ENCODE measurements at places on chromosomes 16 and 17.

DNA sequence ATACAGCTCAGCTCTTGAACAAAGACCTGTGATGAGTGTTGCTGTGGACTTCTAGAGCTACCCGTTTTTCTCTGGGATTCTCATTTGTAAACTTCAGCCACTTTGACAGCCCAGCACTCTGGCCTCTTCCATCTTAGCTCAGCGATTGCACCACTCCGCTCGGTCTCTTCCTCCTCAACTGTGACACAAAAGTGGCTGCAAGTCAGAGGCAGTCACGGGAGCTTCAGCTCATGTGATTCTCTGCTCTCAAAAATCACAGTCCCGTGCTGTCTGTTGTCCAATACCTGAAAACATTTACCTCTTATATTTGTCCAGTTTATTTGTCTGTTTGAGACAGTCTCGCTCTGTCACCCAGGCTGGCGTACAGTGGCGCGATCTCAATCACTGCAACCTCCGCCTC lies 75.7 kb upstream of the DNAH17 start:
- DNase-seq = no peak

DNA sequence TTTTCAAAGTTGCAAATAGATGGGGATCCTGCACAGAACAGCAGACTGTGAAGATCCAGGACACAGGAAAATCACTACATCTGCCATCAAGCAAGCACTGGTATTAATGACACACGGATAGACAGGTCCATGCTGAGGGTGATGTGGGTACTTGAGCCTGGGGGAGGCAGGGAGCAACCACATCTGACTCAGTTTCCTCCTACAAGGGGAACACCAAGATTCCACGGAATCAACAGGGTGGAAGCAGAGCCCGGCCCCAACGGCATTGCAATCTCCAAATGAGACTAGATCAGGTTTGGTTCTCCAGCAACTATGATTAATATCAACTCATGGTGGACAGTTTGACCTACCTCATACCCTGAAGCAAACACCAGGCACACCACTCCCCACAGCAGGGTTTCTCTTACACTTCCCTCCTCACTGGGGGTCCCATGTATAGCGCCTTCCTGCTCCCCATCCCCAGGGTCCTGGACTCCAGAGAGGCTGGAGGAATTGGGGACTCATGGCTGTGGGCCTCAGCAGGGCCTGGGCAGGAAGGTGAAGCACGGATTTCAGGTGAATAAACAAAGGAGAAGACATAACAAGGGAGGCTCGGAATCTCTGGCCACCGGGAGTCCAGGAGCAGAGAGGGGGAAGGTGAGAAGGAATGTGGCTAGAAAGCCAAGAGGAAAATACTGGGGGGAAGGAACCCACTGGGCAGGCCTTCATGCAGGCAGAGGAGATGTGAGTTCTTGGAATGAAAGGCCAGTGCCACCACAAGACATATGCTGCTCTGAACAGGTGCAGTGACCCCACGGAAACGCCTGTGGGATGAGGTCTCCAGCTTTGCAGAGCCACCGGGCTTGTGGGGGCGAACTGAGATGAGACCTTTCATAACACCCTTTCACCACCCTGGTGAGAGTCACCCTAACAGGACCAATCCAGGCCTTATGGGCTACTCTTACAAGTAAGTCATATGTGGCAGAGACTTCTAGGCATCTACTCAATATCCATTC lies 29.5 kb upstream of the PIK3R6 start:
- DNase-seq = no peak

- DNase-seq = no peak
These were observed 4.9 kb downstream of the WSCD1 start for GRCh38 chr17:6075050-6075449.

GRCh38 chr17:75114552-75115314 lies 5.0 kb downstream of the ARMC7 start:
- no peak for DNase-seq

GRCh38 chr16:72428681-72429376 lies 256.9 kb upstream of the PMFBP1 start:
- DNase-seq = no peak

GRCh38 chr17:60627124-60627523 lies 27.1 kb downstream of the PPM1D start:
- DNase-seq = no peak

DNA sequence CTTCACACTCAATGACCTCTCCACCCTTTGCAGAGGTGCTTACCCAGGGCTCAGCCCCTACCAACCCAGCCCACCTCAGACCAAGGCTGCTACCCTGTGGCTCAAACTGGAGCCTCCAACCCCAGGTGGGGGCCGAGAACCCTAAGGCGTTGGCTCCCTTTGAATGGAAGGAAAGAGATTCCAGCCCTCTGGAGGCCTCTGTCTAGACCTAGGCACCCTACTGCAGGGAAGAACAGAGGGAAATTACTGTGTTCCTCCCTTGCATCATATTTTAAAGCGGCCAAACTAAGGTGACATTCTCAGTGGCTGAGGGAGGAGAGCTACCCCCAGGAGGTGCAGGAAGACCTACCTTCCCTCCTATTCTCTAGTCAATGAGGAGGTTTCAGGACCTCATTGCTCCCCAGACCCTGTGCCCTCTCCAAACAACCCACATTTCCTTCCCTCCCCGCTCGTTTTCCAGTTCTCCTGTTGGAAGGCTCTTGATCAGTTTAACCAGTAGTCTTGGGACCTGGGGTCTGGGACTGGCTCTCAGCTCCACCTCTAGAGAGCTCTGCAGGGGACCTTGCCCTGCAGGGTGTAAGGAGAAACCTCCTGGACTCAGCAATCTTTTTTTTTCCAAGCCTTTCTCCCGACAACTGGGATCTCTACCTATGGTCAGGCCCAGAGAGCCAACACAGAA lies 5.5 kb upstream of the HOXB8 start:
- DNase-seq = no peak

- no peak for DNase-seq
These were observed 18.7 kb downstream of the DUS2 start for GRCh38 chr16:68041783-68042182.

GRCh38 chr17:38557836-38558727 lies 47.7 kb downstream of the SRCIN1 start:
- DNase-seq = peak; percentile 81

DNA sequence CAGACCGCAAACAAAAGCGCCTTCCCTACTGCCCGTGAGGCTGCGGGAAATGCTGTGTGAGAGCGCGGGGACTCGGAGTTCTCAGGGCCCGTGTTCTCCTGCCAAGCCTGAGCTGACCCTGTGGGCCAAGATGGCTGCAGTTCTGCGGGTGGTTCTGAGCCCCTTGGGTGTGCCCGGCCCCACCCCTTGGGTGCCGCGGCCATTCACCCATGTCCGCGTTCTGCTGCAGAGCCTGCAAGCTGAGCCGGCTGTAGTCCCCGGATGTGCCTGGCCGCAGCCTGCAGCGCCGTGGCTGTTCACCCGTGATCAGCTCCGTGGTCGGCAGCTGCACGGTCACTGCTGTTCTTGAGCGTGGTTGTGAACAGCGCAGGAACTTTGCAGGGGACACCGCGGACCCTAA lies 20.0 kb downstream of the ACSF3 start:
- DNase-seq = no peak

- DNase-seq = no peak
These were observed 6.3 kb downstream of the TPPP3 start for GRCh38 chr16:67386861-67387455.

DNA sequence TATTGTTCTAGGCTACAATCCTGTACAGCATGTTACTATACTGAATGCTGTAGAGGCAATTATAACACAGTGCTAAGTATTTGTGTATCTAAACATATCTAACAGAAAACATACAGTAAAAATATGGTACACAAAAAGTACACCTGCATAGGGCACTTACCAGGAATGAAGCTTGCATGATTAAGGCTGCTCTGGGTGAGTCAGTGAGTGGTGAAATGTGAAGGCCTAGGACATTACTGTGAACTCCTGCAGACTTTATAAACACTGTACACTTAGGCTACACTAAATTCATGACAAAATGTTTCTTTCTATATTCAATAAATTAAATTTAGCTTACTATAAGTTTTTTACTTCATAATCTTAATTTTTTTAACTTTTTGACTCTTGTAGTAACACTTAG lies 37.1 kb downstream of the AMFR start:
- DNase-seq = no peak

DNA sequence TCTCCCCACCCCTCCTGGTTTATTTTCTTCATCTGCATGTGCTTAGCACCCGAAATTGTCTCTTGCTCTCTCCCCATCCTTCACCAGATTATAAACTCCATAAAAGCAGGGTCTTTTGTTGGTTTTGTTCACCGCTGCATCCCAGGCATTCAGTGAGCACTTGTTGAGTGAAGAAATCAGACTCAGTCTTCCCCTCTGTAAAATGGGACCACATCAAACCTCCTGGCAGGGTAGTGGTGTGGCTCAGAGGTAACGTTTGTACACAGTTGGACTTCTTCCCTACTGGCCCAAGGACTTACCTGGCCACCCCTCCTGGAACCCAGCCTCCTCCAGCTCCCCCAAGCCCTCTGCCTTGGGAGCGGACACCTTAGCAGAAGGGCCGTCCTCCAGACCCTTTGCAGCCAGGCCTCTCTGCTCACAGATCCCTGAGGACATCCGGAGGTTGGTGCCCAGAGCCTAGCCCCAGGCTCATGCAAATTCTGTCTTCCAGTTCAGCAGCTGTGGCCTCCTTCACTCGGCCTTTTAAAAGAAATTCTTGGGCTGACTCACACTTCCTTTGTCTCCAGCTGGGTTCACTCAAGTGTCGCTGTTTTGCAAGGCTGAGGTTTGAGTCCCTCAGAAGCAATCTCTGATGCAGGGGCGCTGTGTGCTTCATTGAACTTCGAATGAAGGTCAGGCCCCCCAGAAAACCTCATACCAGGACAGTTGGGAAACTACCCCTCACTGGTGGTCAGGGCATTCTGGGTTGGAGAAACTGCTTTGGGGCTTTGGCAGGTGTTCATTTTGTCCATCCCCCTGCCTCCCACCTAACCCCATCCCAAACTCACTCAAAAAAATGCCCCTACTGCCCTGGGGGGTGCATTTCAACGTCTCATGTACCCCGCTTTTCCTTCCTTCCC lies 16.8 kb upstream of the RMI2 start:
- DNase-seq = peak; percentile 22

DNA sequence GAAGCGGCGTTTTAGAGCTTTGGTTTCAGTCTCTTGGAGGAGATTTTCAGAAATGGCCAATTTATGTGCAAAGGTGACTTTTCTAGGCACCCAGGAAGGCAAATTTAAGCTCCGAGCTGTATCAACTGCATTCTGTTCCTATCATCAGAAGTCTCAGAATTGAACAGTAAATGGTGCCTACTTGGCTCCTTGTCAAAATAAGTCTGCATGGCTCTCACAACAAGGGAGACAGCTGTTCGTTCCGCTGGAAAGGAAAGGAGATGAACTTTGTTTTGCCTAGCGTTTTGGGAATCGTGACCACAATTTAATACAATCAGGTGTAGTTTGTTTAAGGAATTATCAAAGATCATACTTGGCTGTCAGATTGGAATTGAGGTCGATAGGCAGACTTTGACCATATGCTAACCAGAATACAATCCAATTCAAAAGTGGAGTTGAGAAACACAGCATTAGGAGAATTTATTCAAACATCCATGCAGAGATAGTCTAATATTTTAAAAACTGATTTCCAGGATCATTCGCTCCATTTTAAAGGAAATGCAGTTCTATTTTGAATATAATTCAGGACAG lies 139.4 kb downstream of the CPPED1 start:
- DNase-seq = no peak

- DNase-seq = no peak
These were observed 265.6 kb upstream of the GOT2 start for GRCh38 chr16:58999762-59000161.

DNA sequence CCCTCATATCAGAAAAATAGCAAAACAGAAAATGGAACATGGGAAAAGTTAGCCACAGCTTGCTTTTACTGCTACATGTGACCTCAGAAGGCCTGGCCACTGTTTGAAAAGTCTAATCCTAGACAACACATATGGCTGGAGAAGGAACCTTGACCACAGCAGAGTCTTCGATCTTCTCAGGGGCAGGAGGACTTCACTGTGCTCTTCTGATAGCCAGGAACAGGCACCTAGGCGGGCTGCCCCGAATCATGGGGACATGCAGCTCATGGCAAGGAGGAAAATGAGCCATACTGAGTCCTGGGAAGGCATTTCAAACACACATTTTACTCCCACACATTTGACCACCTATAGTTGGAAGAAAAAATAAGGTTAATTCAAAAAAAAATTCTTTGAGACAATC lies 31.1 kb upstream of the ADORA2B start:
- no peak for DNase-seq

GRCh38 chr17:51820766-51821165 lies 337.7 kb downstream of the CA10 start:
- no peak for DNase-seq

DNA sequence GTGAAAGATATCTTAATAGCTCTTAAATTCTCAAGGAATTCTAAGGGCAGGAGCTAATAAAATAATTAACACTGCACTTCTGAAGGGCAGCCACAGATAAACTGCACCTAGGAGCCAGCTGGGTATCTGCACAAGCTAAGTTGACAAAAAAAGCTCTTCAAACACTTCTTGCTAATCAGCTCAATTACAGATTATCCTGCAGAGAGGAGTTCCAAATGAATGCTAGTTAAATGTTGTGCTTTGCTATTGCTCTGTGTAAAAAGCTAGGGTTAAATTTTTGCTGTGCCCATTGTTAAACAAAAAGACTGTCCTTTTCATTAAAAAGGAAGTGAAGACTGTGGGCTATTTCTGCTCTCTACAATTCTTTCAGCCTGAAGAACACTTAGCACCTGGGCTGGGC lies 158.5 kb upstream of the SHISA6 start:
- DNase-seq = no peak

- DNase-seq = no peak
These were observed 206.0 kb upstream of the SOX9 start for GRCh38 chr17:71914812-71915211.

- DNase-seq = no peak
These were observed 15.5 kb upstream of the NAGLU start for GRCh38 chr17:42520540-42520951.

GRCh38 chr17:80919331-80920311 lies 72.0 kb upstream of the CHMP6 start:
- no peak for DNase-seq

GRCh38 chr16:86229866-86230656 lies 280.3 kb upstream of the FOXF1 start:
- no peak for DNase-seq

GRCh38 chr17:64146418-64147109 lies 16.6 kb upstream of the ERN1 start:
- no peak for DNase-seq

Measured in stimulated activated CD4-positive, alpha-beta T cell treated with anti-CD3 and anti-CD28 coated beads, TNF-alpha, amount 100 ng/mL, for 24 hours (primary cell).